NCI-H187 treated with DMSO at 0.1 percent for 48 hours (cell line): ENCODE measurements at places on chromosomes 7 and 10.

DNA sequence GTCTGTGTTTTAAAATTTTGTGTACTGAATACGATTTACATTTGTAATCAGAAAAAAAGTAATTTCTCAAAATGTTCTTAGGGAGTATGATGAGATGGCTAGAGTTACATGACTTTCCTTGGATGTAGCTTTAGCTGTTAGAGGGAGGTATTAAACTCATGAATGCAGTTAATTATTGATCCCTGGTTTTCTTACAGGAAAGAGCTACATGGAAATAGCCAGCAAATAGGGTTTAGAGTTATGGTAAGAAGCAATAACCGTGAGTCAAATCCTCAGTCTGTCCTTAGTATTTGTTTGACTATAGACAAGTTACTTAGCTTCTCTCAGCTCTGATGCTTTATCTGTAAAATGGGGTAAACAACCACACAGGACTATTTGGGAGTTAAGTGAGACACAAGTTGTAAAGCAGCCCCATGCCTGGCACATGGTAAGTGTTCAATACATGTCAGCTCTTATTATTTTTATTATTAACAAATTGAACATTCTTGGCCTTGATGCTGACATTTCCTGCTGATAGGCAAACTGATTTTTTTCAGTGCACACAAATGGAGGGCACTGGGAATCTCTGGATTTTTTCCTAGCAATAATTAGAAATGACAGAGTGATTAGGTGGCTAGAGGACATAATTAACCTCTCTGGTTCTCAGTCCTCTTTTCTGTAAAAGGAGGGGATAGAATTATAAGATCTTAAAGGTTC is 204.5 kb upstream of the PHYHIPL start:
- no peak for DNase-seq

DNA sequence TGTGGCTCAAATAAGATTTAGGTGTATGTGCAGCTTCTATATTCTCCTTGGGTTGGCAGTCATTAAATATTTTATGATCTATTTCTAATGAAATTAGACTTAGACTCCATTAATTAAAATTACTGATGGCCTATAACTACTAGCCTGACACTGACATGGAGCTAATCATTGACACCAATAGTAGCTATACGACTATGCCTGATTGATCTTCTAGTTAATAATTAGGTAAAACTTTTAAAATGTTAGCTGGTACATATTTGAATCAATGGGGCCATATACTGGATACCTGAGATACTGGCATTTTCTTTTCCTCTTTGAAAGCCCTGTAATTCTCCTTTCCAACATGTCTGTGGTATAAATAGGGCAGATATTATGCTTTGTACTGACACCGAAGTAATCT is 14.4 kb downstream of the WEE2 start:
- no peak for DNase-seq

DNA sequence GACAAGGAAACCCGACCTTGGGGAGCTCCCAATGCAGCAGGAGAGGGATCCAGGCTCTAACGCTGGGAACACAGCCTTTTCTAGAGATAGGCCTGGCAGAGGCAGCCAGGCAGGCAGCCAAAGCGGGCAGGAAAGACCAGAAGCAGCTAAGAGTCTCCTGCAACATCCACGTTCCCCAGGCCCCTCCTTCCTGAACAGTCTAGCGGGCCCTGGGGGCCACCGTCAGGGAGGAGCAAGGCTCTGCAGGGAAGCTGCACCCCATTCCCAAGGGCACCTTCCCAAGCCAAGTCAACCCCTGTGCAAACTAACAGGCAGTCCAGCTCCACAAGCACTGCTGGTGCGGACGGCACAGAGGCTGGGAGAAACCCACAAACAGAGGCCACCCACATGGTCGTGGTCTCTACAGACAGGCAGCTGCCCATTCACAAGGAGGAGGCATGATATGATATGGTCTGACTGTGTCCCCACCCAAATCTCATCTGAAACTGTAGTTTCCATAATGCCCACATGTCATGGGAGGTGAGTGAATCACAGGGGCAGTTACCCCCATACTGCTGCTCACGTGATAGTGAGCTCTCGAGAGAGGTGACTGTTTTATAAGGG is 115.7 kb downstream of the MAD1L1 start:
- no peak for DNase-seq

DNA sequence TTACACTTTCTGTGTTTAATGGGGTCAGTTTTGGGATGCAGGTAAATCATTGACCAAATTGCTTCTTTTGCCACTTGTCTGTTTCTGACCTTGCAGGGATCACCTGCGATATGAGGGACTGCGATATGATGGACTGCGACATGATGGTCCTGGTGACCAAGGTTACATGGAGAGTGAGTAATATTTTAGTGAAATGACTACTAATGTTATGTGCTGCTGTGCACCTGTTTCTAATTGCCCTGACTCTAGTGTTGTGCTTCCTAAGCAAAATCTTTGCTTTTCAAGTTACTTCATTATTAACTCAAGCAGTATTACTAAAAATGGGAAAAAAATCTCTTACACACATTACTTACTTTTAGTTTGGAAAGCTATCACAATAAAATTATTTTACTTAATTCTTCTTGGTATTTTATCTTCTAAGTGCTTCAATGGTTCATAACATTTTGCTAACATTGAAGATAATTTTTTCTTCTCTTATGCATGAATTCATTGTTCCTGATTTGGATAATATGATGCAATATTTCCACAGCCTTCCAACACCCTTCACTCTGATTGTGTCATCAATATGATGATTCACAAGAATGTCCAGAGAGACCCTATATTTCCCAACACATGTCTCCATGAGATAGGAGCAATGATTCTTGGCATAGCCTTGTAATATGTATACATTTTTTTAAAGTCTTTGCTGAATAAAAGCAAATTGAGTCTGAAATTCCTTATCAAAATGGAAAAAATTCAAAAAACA is 306.2 kb upstream of the AKR1E2 start:
- no peak for DNase-seq

- DNase-seq = no peak
These were observed 148.0 kb downstream of the FGFR2 start for GRCh38 chr10:121450247-121450646.

GRCh38 chr10:7492660-7493046 is 81.8 kb upstream of the SFMBT2 start:
- no peak for DNase-seq

DNA sequence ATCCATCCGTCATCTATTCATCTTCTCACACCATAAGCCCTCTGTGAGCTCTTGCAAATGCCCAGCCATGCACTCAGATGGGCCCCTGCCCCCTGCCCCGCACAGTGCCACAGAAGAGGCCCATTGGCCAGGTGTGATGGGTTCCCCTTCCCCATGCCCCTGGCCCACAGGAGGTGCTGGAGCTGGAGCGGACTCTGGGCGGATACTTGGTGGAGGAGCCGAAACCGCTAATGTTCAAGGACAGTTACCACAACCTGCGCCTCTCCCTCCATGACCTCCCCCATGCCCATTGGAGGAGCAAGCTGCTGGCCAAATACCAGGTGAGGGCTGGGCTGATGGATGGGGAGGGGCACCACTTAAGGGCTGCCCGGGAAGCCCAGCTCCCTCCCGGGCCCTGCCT is 23.4 kb upstream of the SLC29A3 start:
- DNase-seq = no peak

GRCh38 chr10:18144928-18145327 is 4.7 kb downstream of the CACNB2 start:
- no peak for DNase-seq

DNA sequence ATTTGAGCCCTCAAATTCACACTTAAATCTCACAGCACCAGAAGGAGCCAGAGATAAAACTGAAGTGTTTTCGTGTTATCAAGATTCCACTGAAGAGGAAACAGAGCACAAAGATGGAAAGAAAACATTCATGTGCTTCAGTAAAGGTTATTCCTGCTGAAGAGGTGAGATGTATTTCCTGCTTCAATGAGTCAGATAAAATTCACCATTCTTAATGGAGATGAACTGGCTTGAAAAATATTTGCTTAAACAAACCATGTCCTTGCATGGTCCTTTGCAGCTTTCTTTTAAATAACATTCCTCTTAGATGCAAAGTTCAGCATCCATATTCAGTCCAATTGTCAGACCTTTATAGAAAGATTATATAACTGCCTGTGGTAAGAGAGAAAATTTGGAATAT is 294.2 kb downstream of the IPMK start:
- DNase-seq = no peak

DNA sequence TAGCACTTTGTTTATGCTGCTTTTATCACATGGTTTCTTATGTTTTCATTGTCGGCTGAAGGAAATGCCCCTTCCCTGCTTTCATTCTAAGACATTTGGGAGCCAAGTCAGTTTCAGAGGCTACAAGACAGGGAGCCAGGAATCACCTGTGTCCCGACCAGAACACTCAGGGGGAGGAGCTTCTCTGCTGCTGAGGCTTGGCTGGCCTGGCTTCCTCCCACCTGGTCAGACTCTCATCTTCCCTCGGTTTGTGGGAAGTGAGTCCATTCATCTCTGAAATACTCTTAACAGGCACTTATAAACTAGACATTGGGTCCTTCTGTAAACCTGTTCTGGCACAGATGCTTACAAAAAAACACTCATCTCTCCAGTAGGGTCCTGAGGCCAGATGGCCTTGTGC is 19.6 kb upstream of the GOLGA7B start:
- DNase-seq = peak; percentile 41

- no peak for DNase-seq
These were observed 27.2 kb downstream of the CHST15 start for GRCh38 chr10:124066126-124066700.

DNA sequence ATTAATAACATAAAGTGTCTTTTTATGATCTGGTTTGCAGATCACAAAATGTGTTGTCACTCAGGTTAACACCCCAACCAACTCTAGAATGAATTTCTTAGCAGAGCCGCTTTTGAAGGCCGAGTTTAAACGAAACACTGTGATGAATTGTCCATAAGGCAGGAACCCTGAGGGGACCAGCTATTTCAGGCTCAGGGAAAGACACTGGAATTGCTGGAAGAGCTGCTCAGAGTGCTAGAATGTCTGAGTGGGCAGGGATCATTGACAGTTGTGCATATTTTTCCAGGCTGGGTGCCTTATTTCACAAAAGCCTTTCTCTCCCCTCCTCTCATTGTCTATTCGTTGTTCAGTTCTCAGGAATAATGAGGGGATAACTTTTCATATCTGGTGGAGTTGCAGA is 68.7 kb upstream of the PRKG1 start:
- DNase-seq = no peak

- no peak for DNase-seq
These were observed 149.2 kb downstream of the PTEN start for GRCh38 chr10:88012641-88013040.

- DNase-seq = no peak
These were observed 28.0 kb downstream of the CHST12 start for GRCh38 chr7:2431260-2431867.

DNA sequence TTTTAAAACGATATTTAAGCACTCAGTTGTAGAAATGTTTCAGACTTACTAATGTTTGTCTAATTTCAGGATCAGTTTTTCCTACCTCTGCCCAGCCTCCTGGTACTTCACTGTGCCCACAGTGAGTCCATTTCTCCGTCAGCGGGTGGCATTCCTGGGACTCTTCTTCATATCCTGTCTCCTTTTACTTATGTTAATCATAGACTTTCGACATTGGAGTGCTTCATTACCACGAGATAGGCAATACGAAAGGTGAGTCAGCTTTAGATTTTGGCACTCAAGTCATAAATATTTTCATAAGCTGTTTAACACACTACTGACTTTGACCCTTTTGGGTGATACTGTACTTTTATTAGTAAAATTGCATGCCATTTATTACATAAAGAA is 2.1 kb downstream of the ENTPD7 start:
- DNase-seq = no peak

DNA sequence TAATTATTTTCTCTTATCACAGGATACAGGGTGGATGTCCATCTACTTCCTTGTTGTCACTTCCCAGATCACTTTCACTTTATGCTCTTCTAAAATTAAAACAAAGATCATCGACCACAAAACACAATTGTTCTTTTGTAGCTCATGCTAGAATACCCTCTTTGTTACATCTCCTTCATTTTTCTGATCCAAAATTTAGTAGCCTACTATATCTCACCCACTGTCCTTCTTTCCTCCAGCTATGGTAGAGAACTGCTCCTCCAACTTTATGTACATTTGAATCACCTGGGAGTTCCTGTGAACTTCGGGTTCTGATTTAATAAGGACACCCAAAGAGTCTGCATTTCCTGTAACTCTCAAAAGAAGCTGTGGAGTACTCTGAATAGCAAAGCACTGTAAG is 1.2 kb upstream of the AHR start:
- no peak for DNase-seq
